Activated naive CD4-positive, alpha-beta T cell (primary cell): ENCODE measurements at places on chromosomes 7 and 10.

- no peak for DNase-seq
Measured at GRCh38 chr10:69861251-69862240, 59.8 kb downstream of the COL13A1 start.

- DNase-seq = no peak
Measured at GRCh38 chr7:43482679-43483252, 100.1 kb upstream of the STK17A start.

- DNase-seq = no peak
Measured at GRCh38 chr10:107826171-107826570, 661.7 kb upstream of the SORCS1 start.

- DNase-seq = no peak
Measured at GRCh38 chr10:75449382-75450074, 18.1 kb downstream of the LRMDA start.

- no peak for DNase-seq
Measured at GRCh38 chr7:68176974-68177373, 1180.3 kb downstream of the TYW1 start.

- DNase-seq = no peak
Measured at GRCh38 chr10:21048068-21048467, 151.0 kb upstream of the NEBL start.

DNA sequence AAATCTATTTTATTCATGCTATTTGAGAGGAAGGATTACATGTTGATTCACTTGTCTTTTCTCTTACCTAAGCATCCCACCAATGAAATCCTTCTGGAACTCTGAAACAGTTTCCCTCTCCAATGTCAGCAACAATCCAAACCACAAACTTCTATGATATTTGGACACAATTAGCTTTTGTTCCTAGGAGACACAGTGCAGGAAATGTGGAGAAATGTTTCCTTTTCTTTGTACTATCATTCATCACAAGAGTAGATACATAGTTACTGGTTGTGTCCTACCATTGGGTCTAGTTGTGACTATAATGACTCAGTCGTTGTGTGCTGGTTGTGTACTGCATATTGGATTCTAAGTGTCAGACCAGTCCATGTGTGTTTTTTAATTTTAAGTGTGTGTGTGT, 156.8 kb upstream of the MAGI2 start:
- DNase-seq = no peak

GRCh38 chr10:47451273-47451997, 32.5 kb downstream of the ANXA8 start:
- no peak for DNase-seq

- no peak for DNase-seq
Measured at GRCh38 chr7:77315182-77315591, 101.0 kb downstream of the GSAP start.

DNA sequence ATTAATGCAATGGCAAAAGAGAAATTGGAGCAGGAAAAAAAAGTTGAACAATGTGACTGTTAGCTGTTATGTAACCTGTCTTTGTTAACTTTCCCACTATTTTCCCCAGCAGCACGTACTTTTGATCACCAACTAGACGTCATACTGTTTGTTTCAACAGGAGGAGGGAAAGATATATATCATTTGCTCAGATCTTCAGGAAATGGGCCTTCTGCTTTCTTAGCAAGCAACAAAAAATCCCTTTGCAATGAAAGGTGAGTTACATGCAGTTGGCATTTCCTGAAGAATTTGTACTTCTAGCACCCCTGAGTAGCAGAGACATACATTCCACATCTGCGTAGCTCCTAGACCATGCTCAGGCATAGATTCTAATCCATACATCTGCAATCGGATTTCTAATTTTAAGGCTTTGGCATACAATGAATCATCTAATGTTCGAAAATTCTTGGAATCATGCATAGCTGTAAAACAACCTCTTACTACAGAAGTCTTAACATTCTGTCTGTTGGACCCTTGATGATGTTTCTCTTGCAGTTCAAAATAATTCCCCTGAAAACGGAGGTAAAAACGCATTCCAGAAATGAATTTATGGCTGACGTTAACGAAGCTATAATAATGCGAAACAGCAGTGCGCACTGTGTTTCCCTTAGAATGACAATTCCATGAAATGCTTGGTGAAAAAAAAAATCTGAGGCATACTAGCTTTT, 286.9 kb upstream of the MGMT start:
- DNase-seq = no peak

DNA sequence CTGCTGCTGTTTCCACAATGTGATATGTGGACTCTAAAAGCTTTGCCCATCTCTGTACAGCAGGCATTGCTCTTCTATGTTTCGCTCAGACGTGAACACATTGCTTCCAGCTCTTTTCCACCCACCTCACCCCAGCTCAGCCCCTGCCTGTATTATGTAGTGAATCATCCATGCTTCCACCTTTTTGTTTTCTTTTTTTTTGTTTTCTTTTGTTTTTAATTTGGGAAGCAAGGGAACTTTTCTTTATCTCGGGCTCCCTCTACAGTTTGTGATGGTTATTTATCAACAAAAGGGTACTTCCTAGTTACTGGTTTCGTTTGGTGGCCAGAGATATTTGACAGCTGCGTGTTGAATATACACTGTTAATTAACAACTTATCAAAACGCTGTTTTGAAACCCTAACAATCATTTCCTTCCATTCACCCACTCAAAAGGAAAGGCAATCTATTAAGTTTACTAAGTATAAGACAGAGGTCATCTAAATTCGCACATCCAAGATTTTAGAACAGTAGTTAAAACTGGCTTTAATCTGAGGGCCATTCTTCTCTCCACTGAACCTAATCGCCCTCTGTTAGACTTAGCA, 127.9 kb upstream of the STK17A start:
- no peak for DNase-seq

GRCh38 chr10:90481326-90481923, 376.4 kb downstream of the HTR7 start:
- DNase-seq = no peak

DNA sequence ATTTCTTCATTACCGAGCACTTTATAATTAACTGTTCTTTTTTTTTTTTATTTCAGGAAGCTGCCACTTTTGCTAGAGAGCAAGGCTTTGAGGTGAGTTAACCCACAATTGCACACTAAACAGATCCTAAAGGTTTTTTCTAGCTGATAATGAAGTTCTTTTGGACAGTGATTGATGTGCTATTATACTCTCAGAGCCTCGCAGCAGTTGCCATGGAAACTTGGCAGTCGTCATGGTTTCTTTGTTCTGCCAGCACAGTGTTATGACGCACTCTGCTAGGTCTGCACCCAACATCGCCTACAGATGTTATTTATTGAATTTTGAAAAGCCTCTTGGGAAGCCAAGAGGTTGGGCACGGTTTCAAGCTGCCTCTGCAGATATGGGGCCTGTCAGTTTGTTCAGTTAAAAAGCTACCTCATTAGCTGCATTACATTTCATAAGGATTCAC, 237.2 kb upstream of the KAT6B start:
- peak; percentile 48 for DNase-seq

GRCh38 chr10:8121201-8121890, 66.9 kb downstream of the GATA3 start:
- DNase-seq = no peak

DNA sequence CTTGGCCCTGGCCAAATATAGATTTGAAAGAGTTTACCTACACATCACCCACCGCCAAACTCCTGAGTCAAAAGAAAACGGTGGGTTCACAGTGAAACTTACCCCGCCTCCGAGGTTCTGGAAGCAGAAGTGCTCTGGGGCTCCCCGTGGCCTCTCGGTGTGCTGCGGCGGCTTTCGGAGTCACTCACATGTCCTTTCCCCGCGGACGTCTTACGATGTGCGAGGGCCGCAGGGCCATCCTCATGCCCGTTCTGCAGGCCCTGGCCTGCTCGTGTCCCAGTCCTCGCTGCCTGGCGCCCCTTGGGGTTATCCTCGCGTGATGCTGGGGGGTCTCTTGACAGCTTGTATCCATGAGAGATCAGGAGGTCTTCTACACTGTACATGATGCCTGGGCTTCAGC, 12.0 kb downstream of the JCAD start:
- no peak for DNase-seq

DNA sequence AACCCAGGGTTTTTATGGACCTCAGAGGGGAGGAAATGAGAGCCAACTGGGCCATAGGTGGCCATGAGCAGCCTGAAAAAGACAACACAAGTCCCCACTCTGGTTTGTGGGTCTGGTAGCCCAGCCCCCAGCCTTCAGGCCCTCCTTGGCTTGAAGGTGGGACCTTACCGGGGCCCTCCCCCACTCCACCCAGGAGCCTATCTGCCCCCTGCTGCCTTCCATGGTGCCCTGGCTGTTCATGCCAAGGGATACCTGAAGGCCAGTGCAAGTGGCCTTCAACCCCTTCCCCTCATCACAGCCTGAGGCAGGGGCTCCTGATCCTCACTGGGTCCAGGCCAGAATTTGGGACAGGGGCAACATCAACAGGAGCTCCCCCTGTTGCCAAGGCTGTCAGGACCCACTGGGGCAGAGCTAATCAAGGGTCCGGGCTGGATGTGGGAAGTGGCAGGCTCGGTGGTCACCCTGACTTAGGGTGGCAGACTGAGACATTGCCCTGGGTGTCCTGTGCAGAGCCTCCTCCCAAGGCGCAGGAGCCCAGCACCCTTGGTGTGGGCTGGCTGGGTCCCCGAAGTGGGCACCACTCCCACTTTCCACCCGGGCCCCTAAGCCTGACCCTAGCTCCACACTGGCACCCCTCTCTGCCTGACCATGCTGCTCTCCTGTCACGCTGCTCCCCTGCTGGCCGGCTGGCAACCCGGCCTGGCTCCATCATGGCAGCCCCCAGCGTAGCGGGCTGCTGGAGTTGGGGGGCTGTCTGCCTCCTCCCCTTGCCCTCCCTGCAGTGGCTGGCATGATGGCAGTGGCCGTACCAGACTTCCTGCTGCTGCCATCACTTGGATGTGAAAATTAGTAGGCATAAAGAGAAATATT, 6.4 kb downstream of the WDFY4 start:
- no peak for DNase-seq

- DNase-seq = no peak
Measured at GRCh38 chr10:110657973-110658691, 14.0 kb downstream of the RBM20 start.

- no peak for DNase-seq
Measured at GRCh38 chr10:86632009-86632800, 22.1 kb upstream of the OPN4 start.

- DNase-seq = no peak
Measured at GRCh38 chr10:101487399-101487798, 100.7 kb downstream of the POLL start.

DNA sequence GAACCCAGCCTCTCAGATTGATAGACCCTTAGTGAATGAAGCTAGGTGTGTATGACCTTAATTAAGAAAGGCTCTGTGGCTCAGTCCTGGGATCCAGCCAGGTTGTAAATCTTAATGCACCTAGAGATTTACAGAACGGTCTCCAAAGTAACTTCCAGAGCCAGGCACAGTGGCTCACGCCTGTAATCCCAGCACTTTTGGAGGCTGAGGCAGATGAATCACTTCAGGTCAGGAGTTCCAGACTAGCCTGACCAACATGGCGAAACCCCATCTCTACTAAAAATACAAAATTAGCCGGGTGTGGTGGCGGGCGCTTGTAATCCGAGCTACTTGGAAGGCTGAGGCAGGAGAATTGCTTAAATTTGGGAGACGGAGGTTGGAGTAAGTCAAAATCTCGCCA, 24.3 kb downstream of the CALHM2 start:
- DNase-seq = no peak

- no peak for DNase-seq
Measured at GRCh38 chr10:77888356-77888703, 38.2 kb downstream of the DLG5 start.

DNA sequence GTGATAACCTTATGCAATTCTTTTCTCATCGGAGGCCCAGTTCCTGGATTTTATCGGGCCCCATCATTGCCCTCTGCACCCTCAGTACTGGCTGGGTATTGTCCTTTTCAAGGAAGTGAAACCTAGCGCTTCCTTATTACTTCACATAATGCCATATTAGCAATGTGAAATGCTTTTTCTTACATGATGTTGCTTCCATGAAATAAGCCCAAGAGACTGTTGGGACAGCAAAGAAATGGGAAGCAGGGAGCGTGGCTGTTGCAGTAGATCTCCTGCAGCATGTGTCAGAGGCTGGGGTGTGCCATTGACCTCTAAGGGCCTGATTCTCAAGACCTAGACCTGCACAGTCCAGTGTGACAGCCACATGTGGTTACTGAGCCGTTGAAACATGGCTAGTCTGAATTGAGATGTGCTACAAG, 8.1 kb downstream of the CHN2 start:
- no peak for DNase-seq

- no peak for DNase-seq
Measured at GRCh38 chr10:98030093-98030821, at the start of gene CRTAC1. CRTAC1 (minus strand) TSS chr10:98030621; CDS start chr10:98030472, 149 bp downstream.

- no peak for DNase-seq
Measured at GRCh38 chr10:77011874-77012811, 625.5 kb downstream of the KCNMA1 start.

GRCh38 chr7:55436457-55436856, 71.3 kb downstream of the LANCL2 start:
- no peak for DNase-seq

DNA sequence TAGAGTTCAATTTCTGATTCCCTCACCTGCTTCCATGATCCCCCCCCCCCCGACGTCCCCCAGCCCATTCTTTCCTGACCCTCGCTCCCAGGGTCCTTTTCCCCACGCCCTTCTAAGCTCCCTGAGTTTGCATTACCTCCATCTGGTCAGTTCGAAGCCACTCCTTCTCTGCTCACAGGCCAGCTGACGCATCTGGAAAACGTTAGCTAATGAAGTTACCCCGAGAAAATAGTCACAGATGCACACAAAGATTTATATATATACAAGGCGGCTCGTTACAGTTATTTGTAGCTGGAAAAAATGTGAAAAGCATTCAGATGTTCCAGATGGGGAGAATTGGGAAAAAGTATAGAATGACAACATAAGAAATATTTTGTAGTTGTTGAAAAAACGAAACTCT, 630.0 kb upstream of the FOXK1 start:
- no peak for DNase-seq

DNA sequence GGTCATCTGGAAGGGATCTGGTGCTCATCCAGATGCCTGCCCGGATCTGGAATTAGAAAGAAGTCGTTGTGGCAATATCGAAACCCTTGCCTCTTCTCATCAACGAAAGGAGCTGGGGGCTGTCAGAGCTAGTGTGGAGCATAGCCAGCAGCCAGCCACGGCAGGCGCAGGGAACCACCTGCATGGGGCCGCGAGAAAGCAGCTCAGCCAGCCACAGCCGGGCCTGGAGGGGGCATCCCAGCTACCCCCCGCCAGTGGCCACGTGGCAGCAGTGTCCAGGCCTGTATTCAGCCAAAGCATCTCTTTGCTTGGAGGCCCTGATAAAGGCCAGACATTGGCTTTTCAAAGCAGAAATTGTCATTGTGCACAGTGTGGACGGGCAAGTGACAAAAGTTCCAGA, 19.1 kb downstream of the GPR26 start:
- DNase-seq = no peak

GRCh38 chr7:151885202-151885580, 8.3 kb upstream of the PRKAG2 start:
- DNase-seq = no peak

- no peak for DNase-seq
Measured at GRCh38 chr10:113954409-113954808, 89.3 kb upstream of the ADRB1 start.
